ENCODE measurements at places on chromosomes 7 and 10.
A peak's percentile ranks its signal among the peaks of the same experiment; 100 is the strongest.

DNA sequence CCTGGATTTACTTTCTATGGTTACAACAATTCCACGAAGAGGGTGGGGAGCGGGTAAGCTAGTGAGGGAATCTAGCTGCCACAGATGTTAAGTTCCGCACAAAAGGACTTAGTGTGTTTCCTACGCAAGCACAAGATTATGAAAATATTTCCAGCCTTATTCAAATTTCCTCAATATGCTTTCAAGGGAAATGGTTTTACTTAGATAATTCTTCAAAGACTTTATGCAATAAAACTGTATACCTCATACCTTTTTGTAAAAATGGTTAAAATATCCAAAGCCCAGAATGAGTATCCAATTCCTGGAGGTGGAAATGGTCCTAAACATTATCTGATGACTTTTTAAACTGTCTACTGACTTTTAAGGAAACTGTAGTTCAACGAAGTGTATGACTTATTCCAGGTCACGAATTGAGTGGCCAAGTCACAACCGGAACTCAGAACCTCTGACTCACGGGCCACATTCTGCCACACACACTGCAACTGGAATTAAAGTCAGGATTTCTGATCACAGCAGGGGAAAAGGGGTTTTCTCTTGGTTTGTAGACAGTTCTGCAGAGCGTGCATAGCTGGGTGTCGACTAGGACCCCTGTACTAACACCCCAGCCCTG lies 20.2 kb upstream of the INSIG1 start:
- no peak for DNase-seq

GRCh38 chr7:81929386-81929785 lies 159.5 kb upstream of the HGF start:
- DNase-seq = no peak

DNA sequence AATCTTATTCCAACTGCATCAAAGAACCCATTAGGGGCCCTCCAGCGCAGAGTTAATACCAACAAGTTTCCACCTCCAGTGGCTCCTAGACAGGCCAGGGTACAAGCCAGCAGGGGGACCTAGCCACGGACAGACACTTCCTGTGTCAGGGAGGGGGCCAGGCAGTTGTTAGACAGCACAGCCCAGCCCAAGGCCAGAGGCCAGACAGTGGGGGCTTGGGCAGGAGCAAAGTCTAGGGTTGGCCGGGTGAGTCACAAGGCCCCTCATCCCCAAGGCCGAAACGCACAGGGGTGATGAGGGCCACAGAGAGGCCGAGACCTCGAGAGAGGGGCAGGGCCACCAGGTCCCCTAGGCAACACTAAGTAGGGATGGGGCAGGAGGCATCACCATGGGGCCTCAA lies 19.3 kb upstream of the OPTN start:
- no peak for DNase-seq

DNA sequence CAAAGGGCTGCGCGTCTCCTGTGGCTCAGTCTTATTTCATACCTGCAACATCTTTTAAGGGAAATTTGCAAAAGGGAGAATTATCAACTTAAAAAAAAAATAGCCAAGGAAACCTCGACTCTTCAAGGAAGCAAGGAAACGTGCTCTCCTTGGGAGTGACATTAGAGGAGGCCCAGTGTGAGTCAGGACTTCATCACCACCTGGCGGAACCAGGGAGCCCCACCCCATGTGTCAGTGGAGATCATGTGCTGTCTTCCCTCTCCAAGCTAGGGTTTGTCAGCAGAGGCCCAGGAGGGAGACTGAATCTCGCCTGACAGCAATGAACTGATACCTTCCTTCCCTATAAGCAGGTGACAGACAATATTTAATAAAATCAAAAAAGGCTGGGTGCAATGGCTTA lies 28.9 kb downstream of the POR start:
- DNase-seq = no peak

GRCh38 chr10:119025336-119025735 lies 4.2 kb upstream of the NANOS1 start:
- DNase-seq = no peak

GRCh38 chr10:81728692-81729091 lies 146.3 kb upstream of the NRG3 start:
- DNase-seq = no peak

GRCh38 chr7:116390363-116390762 lies 109.2 kb upstream of the CAV2 start:
- DNase-seq = no peak

- no peak for DNase-seq
Measured at GRCh38 chr7:92723205-92723604, 113.2 kb downstream of the CDK6 start.

DNA sequence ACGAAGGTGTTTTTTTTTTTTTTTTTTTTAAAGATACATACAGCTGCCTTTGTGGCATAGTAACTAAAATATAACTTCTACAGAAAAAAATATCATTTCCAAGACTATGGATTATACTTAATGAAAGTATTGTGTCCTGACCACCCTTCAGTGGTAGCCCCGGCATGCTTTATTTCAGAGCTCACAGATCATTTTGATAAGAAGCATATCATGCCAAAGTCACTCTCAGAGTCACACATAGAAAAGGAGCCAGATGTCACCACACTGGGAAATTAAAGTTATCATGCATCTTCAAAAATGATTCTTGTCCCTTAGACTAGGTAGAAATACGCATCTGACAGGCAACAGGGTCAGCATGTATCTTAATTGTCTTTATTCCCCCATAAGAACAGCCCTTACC lies 3.0 kb downstream of the ADARB2 start:
- no peak for DNase-seq

GRCh38 chr10:61869041-61869675 lies 32.3 kb upstream of the ARID5B start:
- DNase-seq = no peak

DNA sequence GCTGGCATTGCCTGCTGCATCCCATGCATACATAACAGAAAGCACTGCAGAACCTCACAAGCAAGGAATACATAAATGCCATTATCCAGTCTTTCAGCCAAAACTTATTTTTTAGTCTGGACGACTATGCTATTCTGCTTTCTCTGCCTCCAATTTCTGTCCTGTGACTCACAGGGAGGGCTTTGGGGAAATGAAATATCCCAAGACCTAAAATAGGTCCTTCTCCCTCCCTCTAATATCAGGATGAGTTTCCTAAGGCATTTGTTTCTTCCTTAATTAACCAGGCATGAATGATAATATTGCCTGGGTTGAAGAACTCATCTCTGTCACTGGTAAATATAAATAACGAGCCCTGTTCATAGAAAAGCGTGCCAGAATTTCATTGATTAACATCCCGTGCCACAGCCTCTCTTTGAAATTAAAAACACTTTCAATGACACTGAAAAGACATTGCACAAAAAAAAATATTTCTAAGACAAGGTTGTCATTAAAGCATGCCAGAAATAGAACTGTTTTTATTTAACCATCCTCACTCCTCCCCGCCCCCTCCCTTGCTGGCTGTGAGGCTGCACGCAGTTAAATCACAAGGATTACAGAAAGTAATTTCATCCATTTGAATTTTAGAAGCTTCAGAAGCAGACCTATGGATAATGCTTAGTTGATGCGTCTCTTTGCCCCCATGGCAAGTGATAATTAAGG lies 103.0 kb upstream of the ANKRD1 start:
- DNase-seq = no peak

DNA sequence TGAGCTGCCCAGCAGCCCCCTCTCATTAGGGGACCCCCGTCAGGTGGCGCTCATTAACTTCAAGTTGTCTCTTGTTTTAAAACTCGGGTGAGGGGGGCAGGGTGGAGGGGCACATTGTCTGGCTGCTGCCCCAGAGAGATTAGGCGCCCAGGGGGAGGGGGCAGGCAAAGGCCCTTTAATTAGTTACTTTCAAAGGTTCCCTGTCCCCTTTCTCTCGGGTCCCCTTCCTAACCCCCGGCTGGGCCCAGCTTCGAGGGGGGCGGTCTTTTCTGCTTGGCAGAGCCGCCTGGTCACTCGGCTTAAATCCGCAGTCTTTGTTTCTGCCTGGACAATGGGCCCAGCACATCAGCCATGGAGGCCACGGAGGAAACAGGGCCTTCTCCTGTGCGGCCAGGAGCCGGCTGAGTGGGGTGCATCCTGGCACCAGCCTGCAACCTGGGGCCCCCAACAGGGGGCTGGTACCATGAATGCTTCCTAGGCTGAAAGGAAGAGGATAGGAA lies 38.9 kb upstream of the SLF2 start:
- DNase-seq = no peak

DNA sequence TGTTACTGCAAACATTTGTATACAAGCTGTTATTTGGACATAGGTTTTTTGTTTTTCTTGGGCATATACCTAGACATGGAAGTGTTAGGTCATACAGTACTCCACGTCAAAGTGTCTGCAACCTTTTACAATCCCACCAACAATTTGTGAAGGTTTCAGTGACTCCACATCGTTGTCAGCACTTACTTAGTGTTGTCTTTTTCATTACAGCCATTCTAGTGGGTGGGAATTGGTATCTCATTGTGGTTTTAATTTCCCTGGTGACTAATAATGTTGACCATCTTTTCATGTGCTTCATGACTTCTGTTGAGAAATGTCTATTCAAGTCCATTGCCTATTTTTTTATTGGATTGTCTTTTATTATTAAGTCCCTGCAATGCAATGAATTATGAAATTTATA lies 95.0 kb downstream of the UBE3C start:
- DNase-seq = no peak

GRCh38 chr7:67878808-67879207 lies 882.2 kb downstream of the TYW1 start:
- DNase-seq = no peak

DNA sequence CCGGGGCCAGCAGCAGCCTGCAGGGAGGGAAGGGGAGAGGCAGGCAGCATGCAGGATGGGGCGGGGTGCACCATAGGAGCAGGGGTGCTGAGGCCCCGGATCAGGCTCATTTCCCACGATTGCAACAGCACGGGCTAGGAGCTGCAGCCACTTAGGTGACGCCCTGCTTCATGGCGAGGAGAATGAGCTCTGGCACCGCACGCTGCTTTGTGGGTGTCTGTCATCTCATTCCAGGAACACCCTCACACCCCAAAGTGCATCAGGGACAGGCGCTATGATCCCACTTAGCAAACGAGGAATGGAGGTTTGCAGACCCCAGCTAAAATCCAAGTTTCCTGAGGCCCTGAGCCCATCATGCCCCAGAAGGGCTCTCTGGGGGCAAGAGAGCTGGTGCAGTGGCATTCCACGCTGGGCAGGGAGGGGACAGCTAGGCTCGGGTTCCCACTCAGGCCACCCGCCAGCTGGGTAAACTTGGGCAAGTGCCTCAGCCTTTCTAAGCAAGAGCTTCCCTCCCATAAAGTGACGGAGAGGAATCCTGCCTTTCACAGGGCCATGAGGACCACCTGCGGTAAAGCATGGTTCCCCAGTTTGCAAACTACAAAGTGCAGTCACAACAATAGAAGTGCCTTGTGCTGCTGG lies 9.3 kb downstream of the KCNH2 start:
- DNase-seq = no peak

DNA sequence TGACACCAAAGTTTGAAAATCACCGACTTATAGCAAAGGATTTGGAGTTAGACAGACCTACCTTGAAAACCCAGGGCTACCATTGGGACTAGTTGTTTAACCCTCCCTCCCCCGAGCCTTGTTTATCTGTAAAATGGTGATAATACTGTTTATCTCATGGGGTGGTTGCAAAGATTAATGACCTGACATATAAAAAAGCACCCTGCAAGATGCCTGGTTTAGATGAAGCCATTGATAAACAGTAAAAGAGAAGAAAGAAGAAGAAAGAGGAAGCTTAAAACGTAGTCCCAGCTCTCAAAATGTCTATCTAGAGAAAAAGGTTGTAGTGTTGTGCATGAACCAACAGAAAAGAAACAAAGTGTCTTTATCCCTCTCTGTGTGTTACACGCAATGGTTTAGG lies 145.7 kb downstream of the FGFR2 start:
- DNase-seq = no peak

DNA sequence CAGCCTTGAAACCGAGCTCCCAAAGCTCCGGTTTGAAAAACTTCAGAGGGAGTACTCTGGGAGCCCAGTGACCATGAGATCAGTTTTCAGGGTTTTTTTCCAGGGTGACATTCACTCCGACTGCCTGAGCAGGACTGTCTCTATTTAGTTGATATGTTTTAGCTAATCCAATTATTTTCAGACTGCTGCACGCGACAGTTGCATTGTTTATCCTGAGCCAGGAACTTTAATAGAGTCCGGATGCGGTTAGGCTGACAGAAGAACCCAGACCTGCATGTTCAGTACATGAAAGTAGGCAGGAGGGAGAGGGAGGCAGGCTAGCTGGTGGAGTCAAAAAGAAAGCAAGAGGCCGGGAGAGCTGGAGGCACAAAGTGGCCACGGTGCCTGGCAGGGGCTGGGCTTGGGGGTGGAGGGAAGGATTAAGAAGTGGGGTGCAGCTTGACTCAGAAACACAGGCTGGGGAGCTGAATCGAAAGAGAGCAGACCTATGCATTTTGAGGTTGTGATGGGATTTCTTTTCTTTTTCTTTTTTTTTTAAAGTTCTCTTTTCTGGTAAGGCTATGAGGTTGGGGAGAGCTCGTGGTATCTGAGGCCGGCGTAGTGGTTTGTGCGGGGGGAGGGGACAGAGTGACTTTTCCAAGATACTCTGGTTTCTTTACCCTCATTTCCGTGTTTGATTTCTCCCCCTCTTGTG lies 5.7 kb downstream of the GATA3 start:
- peak; percentile 74 for DNase-seq

- DNase-seq = no peak
Measured at GRCh38 chr7:35495377-35495776, 199.6 kb downstream of the HERPUD2 start.

DNA sequence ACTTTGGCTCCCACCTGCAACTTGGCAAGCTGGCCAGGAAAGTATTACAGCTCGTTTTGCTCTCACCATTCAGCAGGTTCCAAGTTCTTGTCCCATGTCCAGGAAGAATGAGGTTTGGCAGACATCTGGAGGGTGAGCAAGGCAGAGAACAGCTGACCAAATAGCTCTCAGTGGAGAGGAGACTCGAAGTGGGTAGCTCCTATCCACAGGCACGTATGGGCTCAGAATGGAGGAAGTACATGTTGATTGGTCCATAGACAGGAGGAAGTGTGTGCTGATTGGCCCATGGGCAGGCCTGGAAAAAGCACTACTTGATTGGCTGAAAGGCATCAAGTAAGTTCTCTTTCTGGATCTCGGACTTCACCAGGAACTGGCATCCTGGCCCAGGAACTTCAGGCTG lies 3.0 kb upstream of the NCAPG2 start:
- no peak for DNase-seq

GRCh38 chr7:57868771-57869483 lies 418.9 kb downstream of the ZNF716 start:
- DNase-seq = no peak
